ENCODE measurements at places on chromosomes 3 and 15.

- DNase-seq = no peak
These were observed 25.1 kb downstream of the CNTN6 start for GRCh38 chr3:1117843-1118473.

GRCh38 chr3:32888739-32889138 lies 62.7 kb upstream of the CCR4 start:
- no peak for DNase-seq

DNA sequence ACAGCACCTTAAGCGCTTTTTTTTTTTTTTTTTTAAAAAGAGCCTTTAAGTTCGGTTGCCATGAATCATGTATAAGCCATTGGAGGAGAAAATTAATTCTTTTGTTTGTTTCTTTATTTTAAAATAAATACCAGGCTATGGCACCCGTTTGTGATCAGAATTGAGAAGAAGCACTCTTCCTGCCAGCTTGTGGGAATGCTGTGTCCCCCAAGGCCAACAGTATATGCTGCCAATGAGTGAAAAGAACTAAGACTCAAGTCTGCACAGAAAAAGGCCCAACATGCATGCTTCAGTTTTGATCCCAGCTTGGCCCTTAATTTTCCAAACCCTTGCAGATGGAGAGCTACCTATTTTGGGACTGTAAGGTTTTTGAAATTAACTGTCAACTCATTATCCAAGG lies 90.5 kb downstream of the LRRC3B start:
- DNase-seq = no peak

GRCh38 chr15:58770519-58770856 lies 614 bp upstream of the MINDY2 start:
- DNase-seq = no peak

GRCh38 chr15:74251131-74251811 lies 15.1 kb downstream of the CCDC33 start:
- DNase-seq = no peak

GRCh38 chr3:189561256-189561655 lies 69.9 kb upstream of the TP63 start:
- no peak for DNase-seq

- DNase-seq = no peak
These were observed 2.8 kb downstream of the FURIN start for GRCh38 chr15:90871139-90871715.

Data from hematopoietic multipotent progenitor cell treated with erythropoietin and hydrocortisone succinate and interleukin-3 and kit ligand, for 8 days (in vitro differentiated cells).